Small intestine (tissue), 16 donors: ENCODE measurements at places on chromosomes 16 and 17. TPM values are rescaled to one million over a fixed set of nuclear protein-coding genes. Genes with fewer than 3 reads are reported as not detected.
A peak's percentile ranks its signal among the peaks of the same experiment; 100 is the strongest.

- H3K4me1 ChIP-seq: no peaks in the 10 kb centered on the region
- no peak overlapping the region for H3K27ac ChIP-seq
- H3K4me3 ChIP-seq: no peak overlapping the region
- no peaks in the 10 kb centered on the region for H3K27me3 ChIP-seq
- DNase-seq: peak; percentile 59
Measured at GRCh38 chr17:71765437-71765836, 355.4 kb upstream of the SOX9 start.

Gene ZNF750
- 0.10 TPM for polyA plus RNA-seq

- no peak overlapping the region for H3K4me3 ChIP-seq
- no peaks in the 10 kb centered on the region for H3K4me1 ChIP-seq
- DNase-seq: no peak
- H3K27ac ChIP-seq: no peak overlapping the region
- no peaks in the 10 kb centered on the region for H3K27me3 ChIP-seq
- no peaks in the 10 kb centered on the region for H3K36me3 ChIP-seq
Measured at GRCh38 chr17:67049025-67049739, 4.8 kb downstream of the CACNG1 start.

DNA sequence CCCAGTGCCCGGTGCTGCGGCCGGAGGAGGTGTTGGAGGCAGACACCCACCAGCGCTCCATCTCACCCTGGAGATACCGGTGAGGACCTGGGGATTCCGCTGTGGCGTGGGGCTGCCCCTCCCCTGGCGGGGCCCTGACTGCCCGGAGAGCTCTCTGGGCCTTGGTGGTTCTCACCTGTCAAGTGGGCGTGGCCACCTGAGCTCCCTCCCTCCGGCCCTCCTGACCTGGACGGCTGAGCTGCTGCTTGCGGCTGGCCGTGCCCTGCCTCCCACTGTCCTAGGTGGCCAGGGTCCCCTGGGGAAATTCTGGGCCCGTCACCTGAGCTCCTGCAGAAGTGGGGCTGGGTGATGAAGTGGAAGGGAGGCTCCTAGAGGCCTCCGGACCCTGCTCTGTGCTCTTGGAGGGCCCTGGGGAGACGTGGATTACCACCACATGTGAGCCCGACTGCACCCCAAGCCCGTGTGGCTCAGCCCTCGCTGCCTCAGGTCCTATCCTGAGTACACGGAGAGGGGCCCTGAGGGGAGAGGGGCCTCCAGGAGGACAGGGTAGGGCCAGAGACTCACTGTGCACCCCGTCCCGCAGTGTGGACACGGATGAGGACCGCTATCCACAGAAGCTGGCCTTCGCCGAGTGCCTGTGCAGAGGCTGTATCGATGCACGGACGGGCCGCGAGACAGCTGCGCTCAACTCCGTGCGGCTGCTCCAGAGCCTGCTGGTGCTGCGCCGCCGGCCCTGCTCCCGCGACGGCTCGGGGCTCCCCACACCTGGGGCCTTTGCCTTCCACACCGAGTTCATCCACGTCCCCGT, 1.1 kb downstream of the IL17C start:
- H3K36me3 ChIP-seq: no peaks in the 10 kb centered on the region
- peaks cover 4% of the 10 kb centered on the region for H3K4me1 ChIP-seq

Gene NKD1
- 2.3 TPM for polyA plus RNA-seq

Gene KCNH4
- polyA plus RNA-seq: 0.18 TPM

- no peaks in the 10 kb centered on the region for H3K36me3 ChIP-seq
- no peak overlapping the region for H3K4me3 ChIP-seq
- H3K27ac ChIP-seq: peak overlapping the region; percentile 59
- H3K4me1 ChIP-seq: no peaks in the 10 kb centered on the region
Measured at GRCh38 chr17:32834104-32834503, 42.8 kb downstream of the MYO1D start.

Gene SLC16A13
- 8.0 TPM for polyA plus RNA-seq

Gene ZG16
- 75.4 TPM for polyA plus RNA-seq

DNA sequence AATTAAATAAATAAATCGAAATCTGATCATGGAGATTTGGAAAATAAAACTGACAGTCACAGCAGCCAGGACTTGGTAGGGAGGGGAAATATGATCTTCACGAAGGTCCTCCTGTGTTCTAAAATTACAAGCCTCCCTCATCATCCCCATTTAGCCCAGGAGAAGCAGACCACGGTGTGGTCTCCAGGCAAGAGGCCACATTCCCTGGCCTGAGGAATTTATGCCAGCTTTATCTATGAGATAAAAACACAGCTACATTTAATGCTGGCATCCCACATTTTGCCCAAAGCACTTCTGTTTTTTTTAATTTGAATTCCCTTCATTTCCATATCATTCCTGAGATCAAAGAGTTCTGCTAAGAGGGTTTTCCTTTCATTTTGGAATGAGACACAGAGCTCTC, 43.2 kb downstream of the ABCC12 start:
- peaks cover 2% of the 10 kb centered on the region for H3K27me3 ChIP-seq
- H3K27ac ChIP-seq: no peak overlapping the region
- H3K4me3 ChIP-seq: no peak overlapping the region
- no peak for DNase-seq
- H3K4me1 ChIP-seq: no peaks in the 10 kb centered on the region
